ENCODE measurements at places on chromosomes 2 and 18.

GRCh38 chr18:916562-916961 is 11.9 kb downstream of the ADCYAP1 start:
- no peak for DNase-seq

- no peak for DNase-seq
Observed at GRCh38 chr2:52818958-52819357, 948.6 kb upstream of the CHAC2 start.

DNA sequence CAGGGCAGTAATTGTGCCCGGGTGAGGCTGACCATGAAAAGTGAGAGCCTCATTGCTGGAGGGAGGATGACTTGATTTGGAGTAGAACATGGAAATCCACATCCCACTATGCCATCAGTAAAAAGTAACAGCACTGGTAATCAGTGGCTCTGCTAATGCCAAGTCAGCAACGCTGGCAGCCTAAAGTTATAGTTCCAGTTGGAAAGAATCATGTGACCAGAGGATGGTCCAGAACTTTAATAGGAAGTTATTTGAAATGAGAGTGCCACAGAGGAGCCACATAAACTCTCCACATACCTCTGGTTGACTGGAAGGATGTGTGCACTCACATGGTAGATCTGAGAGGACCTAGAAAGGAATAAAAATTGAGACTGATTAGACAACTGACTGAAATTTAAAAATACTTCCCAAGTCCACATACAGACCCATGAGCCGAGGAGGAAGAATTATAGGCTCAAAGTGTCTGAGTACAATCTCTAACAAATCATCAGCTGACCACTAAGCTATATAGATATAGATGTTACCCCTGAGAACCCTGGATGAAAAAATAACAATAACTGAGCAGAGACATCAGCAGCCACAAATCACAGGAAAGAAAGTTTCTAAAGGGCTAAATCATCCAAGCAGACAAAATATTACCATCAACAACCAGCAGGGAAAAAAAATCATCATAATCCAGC is 346.8 kb downstream of the STK39 start:
- no peak for DNase-seq

GRCh38 chr2:2056531-2056930 is 274.5 kb downstream of the MYT1L start:
- DNase-seq, result no peak

DNA sequence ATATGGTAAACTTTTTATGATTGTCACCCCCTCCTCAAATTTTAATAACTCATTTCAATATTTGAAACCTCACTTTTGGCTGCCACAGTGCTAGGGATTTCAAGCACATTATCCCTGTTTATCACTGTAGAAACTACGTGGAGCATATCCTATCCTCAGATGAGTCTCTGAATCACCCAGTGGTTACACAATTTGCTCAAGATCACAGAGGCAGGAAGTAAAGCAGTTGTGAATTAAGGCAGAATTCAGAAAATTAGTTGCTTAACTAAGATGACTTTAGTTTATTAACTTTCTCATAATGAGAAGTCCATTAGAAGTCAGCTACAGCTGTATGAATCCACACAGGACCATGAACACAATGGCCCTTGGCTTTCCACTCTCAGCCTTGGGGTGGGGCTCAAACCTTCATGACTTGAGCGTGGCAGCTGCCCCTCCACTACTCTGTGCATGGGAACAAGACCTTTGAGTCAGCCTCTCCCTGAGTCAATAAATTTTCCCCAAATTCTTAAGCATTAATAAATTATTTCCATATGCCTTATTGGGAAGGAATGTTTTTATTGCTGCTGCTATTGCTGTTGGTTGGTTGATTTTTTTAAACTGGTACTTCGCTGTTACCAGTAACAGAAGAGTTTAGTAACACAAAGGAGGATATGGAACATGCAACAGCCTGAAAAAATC is 369.0 kb downstream of the CBLN2 start:
- DNase-seq, result no peak

DNA sequence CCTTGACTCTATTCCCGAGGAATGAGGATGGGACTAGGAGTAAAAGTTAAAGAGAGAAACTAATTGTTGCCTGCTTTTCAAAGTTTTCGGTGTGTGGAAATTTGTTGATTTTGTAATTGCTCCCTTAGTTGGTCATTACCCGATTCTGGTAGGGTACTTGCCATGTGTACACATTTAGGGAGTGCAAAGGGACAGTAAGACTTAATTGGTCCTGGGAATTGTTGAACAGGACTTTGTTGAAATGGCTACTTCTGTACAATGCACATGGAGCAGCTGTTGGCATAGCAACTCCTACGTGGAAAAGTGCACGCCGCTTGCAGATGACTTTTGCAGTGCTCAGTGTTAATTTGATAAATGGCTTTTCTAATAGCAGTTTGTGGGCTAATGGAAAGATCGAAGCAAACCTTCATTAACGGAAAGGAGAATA is 22.9 kb downstream of the EPAS1 start:
- no peak for DNase-seq

DNA sequence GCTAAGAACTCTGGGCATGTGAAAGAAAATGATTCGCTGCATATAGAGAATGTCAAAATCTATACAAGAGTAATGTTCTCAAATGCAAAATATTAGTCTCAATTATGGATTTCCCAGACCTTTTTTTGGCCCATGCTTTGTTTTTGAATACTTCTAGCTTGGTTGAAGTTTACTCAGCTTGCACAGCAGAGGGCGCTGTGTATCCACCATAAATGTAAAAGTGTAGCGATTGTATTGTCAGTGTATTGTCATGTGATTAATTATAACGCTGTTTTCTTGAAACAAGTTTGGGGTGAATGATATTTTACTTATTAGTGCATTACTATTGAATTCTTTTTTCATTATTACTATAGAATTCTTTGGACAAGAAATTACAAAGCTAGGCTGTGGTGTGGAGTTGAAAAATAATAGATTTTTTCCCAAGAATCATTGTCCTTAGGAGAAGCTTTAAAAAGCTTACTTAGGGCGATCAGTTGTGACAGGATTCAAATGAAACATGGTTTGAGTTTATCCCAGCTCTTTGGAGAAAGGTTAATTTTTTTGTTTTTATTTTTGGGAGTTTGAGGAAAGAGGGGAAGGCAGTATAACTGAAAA is 98.3 kb downstream of the PIK3C3 start:
- peak; percentile 77 for DNase-seq

- no peak for DNase-seq
Observed at GRCh38 chr2:44247924-44248323, 27.4 kb upstream of the SLC3A1 start.

DNA sequence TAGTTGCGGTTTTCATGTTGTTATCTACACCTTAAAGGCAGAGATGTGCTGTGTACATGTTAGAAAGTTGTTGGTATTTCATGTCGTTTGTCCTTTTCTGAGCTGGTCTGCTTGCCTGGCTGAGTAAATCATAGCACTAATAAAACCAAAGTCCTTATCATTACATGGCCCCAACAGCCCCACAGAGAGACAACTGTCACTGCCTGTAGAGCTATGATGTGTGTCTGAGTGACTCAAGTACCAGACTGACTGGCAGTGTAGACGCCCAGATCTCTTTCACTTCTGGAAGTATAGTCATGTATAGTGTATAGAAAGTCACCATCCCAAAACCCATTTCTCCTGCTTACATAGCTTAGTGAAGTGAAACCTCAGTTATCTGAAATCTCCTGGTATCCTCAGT is 4.3 kb downstream of the SOCS6 start:
- DNase-seq, result no peak
